NAMALWA (cell line): ENCODE measurements at places on chromosomes 5 and 9.

DNA sequence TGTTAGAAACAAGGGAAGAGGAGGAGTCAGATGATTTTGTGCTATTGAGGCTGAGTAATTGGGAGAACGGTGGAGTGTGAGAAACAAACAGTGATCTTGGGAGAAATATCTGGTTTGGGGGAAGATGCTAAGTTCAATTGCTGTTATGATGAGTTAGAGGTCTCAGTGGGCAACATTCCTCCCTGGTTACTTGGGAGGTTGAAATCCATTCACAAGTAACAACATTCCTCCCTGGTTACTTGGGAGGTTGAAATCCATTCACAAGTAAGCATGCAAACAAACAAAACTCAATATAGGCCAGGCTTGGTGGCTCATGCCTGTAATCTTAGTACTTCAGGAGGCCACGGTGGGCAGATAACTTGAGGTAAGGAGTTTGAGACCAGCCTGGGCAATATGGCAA is 38.7 kb downstream of the AGXT2 start:
- no peak for DNase-seq

- DNase-seq: no peak
Measured at GRCh38 chr9:80376180-80376579, 804.4 kb downstream of the TLE4 start.

- DNase-seq: no peak
Measured at GRCh38 chr5:51657340-51658240, 274.3 kb downstream of the ISL1 start.

GRCh38 chr5:69013481-69013880 is 80.3 kb upstream of the SLC30A5 start:
- DNase-seq: no peak

DNA sequence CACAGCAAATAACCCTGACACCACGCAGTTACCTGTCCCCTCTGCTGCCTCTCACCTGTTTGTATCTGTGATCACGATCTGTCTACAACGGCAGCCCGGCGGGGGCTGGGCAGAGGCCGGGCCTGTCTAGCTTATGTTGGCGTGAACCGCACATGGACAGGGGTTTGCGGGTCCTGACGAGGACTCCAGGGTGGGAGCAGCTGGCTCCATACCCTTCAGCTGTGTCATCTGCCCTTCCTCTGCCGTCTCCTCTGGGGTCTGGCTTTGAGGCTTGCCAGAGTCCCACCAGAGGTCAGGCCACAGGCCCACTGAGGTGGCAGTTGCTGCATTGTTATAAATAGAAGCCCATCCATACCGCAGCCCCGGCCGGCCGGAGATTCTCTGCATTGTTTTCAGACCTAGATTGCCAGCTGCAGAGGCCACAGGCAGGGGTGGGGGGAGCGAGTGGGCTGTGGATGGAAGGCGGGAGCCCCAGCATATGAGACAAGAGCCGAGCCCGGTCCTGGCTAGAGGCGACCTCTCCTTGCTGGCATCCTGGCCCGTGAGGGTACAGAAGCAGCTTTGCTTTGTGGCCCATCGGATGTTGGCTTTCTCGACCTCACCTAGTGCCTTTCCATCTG is 37.8 kb downstream of the FAM78A start:
- DNase-seq: no peak

DNA sequence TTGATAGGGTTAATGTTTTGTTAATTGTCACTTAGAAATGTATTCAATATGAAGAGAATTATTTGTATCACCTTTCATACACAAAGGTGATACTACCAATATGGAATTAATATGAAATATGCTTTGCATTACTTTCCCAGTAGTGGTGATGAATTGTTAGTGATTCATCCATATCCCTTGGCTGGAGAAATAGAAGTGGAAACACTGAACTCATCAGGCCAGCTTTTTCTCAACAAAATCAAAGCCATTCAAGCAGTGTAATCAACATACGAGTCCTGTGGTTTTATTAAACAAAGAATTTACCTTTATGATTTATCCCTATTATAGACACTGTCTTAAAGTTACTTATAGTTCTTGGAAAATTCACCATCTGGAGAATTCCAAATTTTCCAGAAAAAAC is 264.0 kb upstream of the MEF2C start:
- no peak for DNase-seq

- no peak for DNase-seq
Measured at GRCh38 chr9:93686127-93686879, 109.9 kb downstream of the PHF2 start.

GRCh38 chr9:35357116-35357515 is 132.8 kb upstream of the RUSC2 start:
- DNase-seq: no peak

DNA sequence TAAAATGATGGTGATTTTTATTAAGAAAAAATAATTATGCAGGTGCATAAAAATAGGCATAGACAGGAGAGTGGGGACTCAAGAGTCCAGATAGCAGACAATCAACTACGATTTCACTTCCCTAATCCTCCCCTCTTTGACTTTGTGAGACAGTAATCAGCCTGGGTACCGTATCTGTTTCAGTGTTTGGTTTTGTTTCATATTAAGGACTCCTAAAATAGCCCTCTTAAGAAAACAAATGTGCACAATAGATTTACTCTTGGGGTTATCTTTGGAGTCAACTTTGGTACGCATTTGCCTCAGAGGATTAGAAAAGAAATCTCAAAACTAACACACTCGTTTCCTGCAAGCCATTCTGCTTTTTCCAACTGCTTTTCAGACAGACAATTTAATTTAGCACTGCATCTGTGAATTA is 96.3 kb downstream of the ZNF608 start:
- peak; percentile 90 for DNase-seq

DNA sequence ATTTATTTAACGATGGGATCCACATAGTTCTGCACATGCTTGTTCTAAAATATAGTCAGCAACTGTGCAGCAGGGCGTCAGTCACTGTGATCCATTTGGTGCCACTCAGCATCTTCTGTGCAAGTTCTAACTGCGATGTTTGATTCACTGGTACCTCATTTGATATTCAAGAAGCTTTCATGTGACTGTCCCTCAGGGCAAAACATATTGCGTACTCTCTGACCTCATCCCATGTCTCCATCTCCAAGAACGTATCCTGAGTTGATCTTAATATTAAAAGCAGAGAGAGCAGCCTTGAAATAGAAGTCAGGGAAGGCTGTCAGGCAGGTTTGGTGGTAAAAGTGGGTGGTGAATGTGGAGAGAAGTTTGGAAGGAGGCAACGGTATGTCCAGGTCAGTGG is 116.5 kb upstream of the ATP10B start:
- DNase-seq: no peak

DNA sequence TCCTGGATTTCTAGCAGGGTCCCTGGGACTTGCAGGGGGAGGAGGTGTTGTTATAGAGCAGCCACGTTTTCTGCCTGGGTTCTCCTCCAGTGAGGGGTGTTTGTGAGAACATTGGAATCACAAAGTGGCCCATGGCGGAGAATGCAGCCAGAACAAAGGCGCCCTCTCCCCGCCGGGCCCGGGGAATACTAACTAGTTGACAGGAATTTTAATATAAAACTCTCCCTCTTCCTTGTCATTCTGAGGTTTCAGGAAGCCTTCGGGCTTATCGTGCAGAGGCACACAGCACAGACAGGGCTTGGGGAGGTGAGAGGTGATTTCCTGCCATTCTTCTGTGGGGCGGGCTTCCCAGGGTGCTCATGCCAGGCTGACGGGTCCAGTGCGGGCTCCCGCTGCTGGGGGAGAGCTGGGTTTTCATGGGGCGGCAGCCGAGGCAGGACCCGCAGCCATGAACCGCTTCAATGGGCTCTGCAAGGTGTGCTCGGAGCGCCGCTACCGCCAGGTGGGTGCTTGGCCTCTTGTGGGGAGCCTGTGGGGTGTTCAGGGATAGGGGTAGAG is 37.7 kb downstream of the RGS3 start:
- no peak for DNase-seq

- DNase-seq: no peak
Measured at GRCh38 chr9:113603048-113603375, 139.5 kb downstream of the RGS3 start.

DNA sequence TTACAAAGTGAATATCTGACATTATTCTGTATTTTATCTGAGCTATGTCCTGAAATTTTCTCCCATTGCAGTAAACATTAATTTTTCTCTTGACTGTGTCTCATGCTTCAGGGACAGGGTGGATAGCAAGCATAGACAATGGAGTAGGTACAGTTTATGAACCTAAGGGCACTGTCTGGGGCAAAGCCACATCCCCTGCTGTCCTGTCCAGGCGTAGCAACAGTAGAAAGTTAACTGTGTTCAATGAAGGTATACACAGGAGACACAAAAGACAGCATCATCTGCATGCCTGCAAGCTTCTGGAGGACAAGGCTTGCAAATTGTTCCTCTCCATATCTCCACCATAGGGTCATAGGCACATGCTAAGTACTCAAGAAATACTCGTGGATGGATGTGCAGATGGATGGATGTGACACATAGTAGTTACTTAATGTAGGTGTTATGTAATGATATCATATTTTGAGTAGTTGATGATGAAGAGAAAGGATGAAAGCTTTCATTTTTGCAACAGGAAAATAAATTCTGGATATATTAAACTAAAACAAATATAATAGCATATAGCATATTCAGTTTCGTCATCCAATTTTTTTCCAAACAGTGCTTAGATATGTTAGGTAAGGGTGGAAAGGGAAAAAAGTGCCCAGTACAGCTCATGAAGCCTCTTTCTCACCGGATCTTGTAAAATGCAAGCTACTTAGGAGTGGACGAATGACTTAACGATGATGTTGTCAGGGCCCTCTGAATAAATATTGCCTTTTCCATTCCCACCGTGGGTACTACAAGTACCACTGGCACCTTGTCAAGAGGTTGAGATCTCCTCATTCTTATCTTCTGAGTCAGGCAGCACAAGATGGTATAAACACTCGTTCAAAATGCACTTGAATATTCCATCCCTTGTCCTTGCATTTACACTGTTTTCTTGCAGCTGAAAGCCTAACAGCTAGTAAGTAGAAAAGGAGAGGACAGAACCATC is 19.9 kb upstream of the ZSWIM6 start:
- DNase-seq: no peak

DNA sequence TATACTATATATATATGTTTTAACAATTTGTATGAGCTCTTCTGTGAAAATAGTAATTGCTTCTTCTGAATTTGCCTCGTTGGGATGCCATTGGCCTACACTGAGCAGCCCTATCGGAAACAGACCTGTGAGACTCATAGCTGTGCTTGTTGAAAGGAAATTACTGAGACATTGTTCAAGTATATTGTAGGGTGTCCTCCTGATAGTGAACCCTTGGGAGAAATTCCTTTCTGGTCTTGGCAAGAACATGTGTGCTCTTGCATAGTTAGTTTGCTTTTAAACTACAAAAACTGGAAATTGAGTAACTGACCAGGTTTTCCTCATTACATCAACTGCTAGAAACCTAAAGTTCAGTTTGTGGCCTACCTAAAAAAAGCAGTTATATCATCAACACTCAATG is 160.9 kb downstream of the LURAP1L start:
- no peak for DNase-seq

DNA sequence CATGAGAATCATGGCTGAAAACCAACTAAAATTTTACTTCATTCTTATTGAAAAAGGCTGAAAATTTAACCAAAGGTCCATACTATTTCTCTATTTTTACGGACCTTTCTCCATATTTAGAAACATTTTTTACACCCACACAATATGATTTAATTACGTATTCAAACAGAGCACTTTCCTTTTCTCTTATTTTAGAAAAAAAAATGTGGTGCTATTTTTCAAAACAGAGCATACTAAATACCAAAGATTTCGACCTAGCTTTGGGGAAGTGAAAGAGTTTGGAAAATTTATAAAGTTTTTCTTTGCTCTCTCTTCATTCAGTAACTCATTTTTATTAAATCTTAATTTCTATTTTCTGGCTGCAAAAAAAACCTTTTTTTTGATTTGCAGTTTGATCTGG is 38.1 kb downstream of the RNF145 start:
- DNase-seq: no peak

DNA sequence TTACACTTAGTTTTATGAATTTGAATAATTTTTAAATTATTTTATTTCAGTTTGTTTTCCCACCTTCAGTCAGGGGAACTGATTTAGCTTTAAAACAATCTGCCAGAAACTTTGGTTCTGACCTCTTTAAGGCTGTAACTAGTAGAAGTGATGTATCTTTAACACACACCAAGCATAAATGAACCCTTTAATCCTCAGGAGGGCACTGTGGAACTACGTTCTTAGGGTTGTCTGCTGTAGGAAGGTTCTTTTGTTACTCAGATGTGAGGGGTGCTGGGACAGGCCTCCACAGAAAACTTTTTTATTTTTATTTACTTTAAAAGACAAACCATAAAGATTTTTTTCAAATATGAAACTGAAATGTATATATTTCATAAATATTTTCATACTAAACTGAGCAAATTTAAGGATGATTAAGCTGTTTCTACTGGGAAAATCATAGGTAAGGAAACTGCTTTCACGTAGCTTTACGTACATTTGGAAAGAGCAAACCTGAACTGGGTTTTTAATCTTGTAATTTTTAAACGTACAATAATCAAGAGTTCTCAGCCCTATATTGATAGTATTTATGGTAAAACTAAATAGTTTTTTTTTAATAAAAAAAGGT is 5.3 kb downstream of the KLF4 start:
- DNase-seq: peak; percentile 58

DNA sequence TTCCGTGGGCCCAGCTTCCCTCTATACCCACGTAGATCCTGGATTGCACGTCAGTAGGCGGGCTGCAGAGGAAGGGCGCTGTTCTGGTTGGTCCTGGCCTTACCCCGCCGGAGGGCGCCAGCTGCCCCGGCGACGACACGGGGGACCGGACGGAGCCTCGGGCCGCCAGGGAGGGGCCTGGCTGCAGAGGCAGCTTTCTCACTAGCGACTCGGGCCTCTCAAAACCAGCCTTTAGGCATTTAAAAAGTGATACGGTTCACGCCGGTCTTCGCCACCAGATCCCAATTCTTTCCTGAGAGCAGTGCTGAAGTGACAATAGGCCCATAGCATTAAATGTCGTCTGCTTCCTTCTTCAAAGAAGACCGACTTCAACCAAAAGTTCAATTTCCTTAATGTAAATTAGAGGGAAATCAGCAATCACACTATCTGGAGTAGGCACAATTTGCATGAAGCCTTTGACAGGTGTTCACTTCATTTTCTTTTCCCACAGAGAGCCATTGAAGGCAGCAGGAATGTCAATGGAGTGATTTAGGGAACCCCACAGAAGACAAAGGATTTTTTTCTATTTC is 17.6 kb upstream of the UBE2D2 start:
- DNase-seq: peak; percentile 84

DNA sequence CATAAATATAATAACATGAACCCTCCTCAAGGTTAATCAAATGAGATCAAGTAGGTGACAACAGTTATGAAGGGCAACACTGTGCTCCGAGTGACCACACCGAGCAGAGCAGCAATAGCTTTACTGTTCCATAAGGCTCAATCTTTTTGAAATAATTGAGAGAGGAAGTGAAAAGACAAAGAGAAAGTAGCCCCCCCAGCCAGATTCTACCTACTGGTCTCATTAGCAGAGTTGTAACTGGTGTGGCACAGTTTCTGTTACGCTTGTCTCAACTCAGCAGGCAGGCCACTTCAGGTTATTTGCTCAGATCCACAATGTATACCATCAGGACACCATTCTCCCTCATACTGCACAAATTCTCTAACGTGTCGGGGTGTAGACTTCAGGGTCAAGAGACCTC is 14.0 kb downstream of the PRUNE2 start:
- no peak for DNase-seq

- no peak for DNase-seq
Measured at GRCh38 chr9:3480353-3480655, 45.5 kb downstream of the RFX3 start.
